Fibroblast of the aortic adventitia (primary cell): ENCODE measurements at places on chromosomes 3 and 15. TPM values are rescaled to one million over a fixed set of nuclear protein-coding genes. Genes with fewer than 3 reads are reported as not detected.

ATP8B4 gene
- total RNA-seq, result 0.99 and 1.1 TPM in 2 replicates

BTD gene
- 19.7 and 38.8 TPM in 2 replicates for total RNA-seq

FAM81A gene
- total RNA-seq, result 0.81 and 2.6 TPM in 2 replicates

CGNL1 gene
- total RNA-seq, result 0.90 and 11.0 TPM in 2 replicates

SLCO2A1 gene
- total RNA-seq, result under 0.01 and 0.16 TPM in 2 replicates

NEDD4 gene
- 8.1 and 34.3 TPM in 2 replicates for total RNA-seq

LRTM1 gene
- total RNA-seq, result not detected in 2 replicates

DNA sequence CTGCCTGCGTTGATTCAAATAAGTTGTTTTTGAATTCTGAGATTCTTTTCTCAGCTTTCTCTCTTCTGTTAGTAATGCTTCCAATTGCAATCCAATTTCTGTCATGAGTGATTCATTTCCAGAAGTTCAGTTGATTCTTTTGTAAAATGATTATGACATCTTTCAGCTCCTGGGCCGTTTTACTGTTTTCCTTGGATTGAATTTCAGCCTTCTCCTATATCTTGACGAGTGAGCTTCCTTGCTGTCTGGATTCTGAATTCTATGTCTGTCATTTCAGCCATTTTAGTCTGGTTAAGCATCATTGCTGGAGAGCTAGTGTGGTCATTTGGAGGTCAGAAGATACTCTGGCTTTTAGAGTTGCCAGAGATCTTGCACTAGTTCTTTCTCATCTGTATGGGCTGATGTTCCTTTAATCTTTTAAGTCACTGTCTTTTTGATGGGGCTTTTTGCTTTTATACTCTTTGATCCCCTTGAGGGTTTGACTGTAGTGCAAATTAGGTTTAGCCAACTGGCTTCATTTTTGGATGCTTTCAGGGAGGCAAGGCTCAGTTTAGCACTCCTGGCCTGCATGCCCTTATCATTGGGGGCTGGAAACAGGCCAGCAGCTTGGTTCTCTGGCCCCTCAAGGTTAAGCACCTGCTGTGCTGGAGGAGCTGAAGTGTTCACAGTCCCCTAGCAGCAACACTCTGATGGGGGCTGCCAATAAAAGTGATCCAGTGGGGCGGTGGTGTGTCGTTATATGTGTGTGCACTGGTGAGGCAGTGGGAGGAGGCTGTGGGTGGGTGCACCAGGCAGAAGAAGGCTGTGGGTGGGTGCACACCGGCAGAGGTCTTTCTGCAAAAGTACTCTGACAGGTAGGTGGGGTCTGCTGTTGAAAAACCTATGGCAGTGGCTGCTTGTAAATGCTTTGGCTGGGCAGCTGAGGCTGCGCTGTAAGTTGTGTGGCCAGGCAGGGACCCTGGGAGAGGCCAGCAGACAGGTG is 51.2 kb downstream of the MCTP2 start:
- DNase-seq, result peak; percentile 14

- DNase-seq, result no peak
Measured at GRCh38 chr3:149417174-149417573, 39.7 kb upstream of the TM4SF1 start.

GRCh38 chr3:57998366-57999283 is 9.6 kb upstream of the FLNB start:
- DNase-seq, result peak; percentile 68

DNA sequence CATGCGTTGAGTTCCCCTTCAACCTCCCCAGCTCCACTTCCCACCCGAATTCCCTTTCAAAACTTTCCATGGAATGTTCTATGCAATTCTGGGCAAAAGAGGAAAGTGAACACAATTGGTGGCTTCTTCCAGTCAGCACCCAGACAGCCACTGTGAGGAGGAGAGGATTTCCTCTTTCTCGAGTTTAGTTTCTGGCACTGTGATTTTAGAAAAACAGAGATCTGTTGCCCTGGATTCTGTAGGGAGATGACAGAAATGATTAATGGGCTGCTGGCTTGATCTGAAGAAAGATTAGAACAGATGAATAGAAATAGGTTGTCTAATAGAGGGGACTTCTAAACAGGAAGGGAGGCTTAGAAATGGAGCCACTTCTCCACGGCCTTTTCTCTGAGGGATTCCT is 172.0 kb downstream of the MCTP2 start:
- peak; percentile 11 for DNase-seq

GRCh38 chr15:22918056-22918455 is 62.1 kb downstream of the CYFIP1 start:
- DNase-seq, result no peak

- DNase-seq, result no peak
Measured at GRCh38 chr15:70353606-70354345, 256.1 kb upstream of the TLE3 start.

GRCh38 chr3:142174559-142174958 is 25.2 kb upstream of the TFDP2 start:
- no peak for DNase-seq

GRCh38 chr3:158532099-158532734 is 38.8 kb upstream of the MLF1 start:
- DNase-seq, result peak; percentile 73

GRCh38 chr3:139636511-139636910 is 41.3 kb downstream of the NMNAT3 start:
- no peak for DNase-seq

DNA sequence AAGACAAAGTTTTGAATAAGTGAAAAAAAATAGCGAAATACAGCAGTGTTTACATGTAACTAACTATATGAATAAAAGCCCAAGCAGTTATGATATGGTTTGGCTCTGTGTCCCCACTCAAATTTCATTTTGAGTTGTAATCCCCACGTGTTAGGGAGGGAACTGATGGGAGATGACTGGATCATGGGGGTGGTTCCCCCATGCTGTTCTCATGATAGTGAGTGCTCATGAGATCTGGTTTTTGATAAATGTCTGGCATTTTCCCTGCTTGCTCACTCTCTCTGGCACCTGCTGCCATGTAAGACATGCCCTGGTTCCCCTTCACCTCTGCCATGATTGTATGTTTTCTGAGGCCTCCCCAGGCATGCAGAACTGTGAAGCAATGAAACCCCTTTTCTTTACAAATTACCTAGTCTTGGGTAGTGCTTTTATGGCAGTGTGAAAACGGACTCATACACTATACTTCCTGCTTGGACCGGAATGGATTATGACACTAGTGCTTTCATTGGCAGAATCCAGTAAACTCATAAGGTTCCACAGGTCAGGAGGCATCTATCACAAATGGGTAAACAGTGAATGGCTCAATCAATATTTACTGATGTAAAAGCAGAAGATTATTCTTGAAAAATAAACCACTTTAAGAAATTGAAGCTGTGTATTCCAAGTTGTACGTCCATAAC is 192.1 kb downstream of the CBLB start:
- DNase-seq, result no peak

GRCh38 chr3:171028025-171028778 is 1.7 kb upstream of the SLC2A2 start:
- peak; percentile 96 for DNase-seq

DNA sequence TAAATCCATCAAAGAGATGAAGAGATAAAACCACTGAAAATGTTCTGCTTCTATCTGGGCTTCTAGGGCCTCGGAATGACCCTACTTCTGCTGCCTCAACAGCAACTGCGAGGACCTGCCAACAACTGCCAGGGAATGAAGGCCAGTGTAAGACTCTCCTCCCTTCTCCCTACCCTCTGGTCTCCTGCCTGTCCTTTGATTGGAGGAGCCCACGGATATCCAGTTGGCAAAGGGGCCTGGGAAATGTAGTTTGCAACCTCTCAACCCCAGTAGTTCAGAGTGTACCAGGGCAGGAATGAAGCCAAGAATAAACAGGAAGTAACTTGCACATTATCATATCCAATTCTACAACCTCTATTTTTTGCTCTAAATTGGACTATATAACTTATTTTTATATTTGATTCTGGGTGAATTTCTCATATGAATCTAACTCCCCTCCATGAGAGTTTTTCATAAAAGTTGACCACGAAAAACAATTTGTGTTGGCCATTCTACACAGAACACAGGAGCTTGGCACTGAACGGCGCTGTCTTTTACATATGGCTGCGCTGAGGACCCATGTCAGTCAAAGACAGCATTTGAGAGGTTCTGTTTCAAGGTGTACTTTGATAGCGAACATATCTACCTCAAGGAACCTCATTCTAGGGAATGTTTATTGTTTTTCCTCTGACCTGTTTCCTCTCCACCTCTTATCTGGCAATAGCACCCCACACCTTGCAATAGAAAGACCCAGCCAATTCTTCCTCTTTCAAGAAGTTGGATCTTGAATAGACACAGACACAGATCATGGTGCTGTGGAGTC is 91.1 kb upstream of the RNF7 start:
- peak; percentile 29 for DNase-seq

- peak; percentile 11 for DNase-seq
Measured at GRCh38 chr3:59607656-59608055, 557.8 kb upstream of the CFAP20DC start.

DNA sequence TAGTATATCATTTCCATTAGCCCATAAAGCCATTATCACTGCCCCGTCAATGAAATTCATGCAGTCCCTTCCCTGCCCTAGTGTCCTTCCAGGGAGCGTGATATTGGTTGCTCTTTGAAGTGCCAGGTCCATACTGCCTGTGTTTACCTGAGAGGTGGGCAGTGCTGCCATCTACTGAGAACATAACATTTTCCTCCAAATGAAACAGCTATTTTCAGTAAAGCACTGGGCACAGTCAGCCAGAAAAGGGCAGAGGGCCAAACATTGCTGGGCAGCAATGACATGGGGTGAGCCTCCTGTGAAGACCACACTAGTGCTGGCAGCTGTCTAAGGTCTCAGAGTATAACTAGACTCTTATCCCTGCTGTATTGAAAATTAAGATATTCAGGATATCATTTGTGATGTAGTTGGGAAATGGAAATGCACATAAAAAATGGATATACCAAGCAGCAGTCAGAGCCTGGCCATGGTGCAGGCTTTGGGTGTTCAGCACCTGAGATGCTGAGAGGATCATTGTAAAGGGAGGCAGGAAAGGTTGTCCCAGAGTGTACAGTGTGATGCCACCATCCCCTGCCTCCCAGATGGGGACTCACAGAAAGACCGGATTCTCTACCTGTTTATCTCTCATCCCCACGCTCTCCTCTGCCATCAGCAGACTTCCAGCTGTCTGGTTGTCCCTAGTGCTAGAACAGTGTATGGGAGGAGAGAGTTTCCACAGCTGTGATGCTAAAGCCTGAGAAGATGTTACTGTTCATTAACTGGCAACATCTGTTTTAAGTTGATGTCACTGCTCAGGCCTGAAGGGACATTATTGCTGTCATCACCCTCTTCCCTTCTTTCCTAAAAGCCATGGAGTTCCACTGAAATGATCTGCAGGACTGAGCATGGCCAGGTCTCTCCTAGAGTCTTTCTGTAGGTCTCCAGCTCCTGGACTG is 108.8 kb downstream of the ARNT2 start:
- DNase-seq, result peak; percentile 29

GRCh38 chr15:42088801-42089640 is 5.3 kb downstream of the PLA2G4D start:
- no peak for DNase-seq

- DNase-seq, result no peak
Measured at GRCh38 chr3:60617188-60617587, 634.1 kb downstream of the FHIT start.

DNA sequence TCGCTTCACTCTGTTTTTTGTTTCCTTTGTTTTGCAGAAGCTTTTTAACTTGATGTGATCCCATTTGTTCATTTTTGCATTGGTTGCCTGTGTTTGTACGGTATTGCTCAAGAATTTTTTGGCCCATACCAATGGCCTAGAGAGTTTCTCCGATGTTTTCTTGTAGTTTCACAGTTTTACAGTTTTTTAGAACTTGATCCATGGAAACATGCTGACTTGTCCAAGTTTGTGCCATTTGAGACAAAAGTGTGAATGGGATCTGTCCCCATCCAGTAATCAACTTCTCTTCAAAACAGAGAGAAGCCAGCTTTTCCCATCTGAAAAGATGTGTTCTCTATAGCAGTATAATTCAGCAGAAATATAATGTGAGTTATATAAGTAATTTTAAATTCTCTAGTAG is 266.5 kb upstream of the LRTM1 start:
- no peak for DNase-seq

GRCh38 chr3:25080461-25080860 is 347.6 kb upstream of the RARB start:
- DNase-seq, result no peak

GRCh38 chr3:151230646-151231045 is 27.6 kb upstream of the GPR171 start:
- no peak for DNase-seq

- no peak for DNase-seq
Measured at GRCh38 chr15:98160236-98160635, 199.7 kb downstream of the ARRDC4 start.

- peak; percentile 83 for DNase-seq
Measured at GRCh38 chr3:5122741-5123706, 932 bp downstream of the ARL8B start.
